ENCODE measurements at places on chromosomes 7 and 10.
A peak's percentile ranks its signal among the peaks of the same experiment; 100 is the strongest.

DNA sequence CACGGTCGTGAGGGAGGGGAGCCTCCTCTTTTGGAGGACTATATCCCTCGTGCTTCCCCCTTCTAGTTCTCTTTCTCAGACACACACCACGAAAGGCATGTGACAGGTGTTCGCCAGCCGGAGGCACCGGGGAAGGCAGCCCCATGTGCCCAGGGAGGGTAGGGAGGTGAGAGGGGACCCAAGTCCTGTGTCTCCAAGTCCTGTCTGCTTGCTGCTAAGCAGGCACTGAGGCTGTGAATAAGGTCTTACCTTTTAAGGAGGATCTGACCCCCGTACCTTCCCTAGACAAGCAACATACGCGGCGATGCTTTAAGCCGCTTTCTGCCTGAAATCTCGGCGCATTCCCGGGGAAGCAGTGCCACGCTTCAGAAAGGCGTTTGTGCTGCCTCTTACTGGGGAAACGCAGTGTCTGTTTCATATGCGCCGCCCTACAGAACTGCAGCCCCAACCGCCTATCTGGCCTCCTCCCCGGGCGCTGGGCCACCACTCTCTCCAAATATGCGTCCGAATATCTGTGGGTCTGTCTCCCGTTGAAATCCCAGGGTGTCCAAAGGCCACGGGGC lies 770 bp downstream of the PLXNA4 start:
- DNase-seq = peak; percentile 64

DNA sequence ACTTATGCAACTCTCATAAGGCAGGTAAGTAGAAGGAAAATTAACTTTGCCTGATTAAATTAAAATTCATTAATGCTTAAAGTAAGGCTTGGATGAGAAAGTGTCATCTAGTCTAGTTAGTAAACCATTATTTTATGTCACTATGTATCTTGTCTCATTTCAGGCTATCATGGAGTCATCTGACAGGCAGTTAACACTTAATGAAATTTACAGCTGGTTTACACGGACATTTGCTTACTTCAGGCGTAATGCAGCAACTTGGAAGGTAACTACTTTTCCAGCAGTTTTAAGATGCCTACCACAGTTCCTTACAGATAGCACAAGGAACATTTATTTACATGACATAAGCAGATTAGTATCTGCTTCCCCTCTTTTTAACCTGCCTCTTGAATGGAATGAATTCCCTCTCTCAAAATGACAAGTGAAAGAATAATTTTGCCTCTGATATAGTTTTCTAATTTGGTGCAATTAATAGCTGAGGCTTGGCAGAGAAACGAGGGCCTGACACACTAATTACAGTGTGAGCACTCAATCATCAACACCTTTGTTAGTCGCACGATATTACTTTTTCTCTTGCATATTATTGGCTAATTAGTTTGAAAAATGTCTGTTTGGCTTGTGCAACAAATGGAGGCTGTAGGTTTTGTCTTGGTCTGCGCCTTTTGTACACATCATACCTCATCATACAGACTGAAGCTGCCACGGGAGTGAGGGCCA lies 245.0 kb downstream of the FOXP2 start:
- DNase-seq = peak; percentile 97

DNA sequence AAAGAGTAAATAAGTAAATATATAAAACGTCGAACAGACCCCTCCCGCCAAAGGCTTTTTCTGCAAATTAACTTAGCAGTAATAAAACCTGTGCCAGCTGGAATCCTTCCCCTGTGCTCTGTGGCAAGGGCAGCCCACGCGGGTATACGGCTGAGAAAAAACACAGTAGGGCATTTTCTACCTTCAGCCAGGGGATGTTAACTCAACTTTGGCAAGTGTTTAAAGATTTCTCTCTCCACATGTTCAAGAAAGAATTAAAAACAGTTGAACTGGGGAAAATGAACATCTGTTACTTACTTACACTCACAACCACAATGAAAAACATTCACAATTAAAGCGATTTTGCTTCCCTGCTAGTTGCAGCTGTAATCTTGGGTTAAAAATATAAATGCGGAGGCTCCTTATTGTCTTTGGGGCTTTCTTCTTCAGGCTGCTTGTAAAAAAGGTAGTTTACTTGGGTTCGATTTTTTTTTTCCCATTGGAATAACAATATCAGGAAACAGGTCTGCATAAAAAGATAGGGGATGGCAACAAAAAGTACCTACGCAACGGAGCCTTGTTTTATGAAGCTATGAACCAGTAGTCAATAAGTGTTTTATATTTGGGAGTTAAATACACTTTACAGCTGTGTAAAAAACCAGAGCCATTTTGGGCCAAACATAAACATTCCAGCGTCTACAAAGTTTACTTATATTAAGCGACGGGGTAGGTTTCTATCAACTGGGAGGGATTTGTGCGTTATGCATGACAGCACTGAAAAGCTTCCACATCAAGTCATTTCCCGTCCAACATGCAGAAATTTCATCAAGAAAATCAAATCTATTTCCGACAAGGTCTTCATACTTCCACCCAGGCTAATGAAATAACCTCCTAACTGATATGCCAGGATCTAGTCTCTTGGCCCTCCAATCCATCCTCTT lies 132.7 kb downstream of the TAX1BP1 start:
- no peak for DNase-seq

GRCh38 chr7:94888551-94888950 lies 18.8 kb upstream of the PPP1R9A start:
- peak; percentile 57 for DNase-seq

DNA sequence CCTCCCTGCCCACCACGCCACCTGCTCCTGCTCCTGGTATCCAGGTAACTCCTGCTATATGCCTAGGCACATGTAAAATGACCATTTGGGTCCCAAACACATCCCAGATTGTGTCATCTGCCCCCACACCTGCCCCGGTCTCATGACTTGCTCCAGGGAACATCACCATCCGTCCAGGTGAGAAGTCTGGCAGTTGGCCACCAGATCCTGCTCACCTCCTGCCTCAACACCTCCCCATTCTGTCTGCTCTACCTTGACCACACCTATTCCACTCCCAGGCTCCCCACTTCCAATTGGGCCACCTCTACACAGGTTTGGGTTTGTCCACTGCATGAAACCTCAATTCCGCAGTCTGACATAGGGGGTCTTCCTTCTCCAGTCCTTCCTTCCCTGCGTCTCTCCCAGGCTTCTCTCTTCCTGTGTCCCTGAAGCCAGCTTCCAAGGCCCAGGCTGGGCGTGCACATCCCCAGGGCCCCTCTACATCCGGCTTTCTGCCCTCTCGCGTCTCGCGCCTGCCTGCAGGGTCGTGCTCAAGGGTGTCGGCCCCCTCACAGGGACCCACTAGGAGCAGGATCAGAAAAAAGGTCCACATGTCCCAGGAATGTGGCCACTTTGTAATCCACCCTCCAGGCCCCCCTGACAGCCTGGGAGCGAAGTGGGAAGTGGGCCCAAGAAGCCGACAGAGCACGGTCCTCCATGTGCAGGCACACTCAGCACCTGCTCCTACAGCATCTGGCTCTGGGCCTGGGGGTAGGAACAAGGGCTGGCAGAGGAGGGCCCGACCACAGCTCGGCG lies 49.3 kb upstream of the DAGLB start:
- DNase-seq = no peak

DNA sequence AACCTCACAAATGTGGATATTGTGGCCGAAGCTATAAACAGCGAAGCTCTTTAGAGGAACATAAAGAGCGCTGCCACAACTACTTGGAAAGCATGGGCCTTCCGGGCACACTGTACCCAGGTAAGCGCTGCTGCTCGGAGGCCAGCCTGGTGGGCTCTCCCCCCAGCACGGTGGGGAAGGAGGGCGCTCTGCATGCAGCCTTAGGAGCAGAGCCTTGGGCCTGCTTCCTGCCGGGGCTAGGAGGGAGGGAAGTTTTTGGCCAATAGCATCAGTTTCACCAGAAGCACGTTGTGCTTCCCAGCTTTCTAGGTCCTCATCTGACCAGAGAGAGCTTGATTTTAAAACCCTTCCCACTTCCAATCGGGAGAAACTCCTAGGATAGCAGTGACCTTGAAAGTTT lies 62.8 kb downstream of the FIGNL1 start:
- DNase-seq = no peak

- no peak for DNase-seq
Observed at GRCh38 chr10:74987339-74988053, 124.0 kb upstream of the SAMD8 start.

GRCh38 chr10:13993169-13993568 lies 337.6 kb downstream of the FRMD4A start:
- no peak for DNase-seq

DNA sequence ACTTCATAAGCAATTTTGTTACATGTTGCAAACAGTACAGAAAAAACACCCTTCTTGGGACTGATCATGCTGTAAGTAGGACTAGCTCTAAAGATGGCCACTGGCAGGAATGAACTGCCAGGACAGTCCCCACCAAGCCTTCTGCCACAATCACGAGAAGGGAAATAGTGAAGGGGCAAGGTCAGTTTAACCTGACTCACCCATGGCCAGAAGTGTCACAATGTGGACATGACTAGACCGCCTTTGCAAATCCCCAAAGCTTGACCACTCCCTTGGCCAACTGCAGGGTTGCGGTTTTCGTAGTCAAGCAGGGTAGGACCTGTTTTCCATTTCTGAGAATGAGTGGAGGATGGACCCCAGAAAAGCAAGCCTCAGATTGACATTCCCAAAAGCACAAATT lies 19.4 kb upstream of the FRAT2 start:
- no peak for DNase-seq

- DNase-seq = no peak
Observed at GRCh38 chr10:21265622-21266021, 259.9 kb downstream of the SKIDA1 start.

DNA sequence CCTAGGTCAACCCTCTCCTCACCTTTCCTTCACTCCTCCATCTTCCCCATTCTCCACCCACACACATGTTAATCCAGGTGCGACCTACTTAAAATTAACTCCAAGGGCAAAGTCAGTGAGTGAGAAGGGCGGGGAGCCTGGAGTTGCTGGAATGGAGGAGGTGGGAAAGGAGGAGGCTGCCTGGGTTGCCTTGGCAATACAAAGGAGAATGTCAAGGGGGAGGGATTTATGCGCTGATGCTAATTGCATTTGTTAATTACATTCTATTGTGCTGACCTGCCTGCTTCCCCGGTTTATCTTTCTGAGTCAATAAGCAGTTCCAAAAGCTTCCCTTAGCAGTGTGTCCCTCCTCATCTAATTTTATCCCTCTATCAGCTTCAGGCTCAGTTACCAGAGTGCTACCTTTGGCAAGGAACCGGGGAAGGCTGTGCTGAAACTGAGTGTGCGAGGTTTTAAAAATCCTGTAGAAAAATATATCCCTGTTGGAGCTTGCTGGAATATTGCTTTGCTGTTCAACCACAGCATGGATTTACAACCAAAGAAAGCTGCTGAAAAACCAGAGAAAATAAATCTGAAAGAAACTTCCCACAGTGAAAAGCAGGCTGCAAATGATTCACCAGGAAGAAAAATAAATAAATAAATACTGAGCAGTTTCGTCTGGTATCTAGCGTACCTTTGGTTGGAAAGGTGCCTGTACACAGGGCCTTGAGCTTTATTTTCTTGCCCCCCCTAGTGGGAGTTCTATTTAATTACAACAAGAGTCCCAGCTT lies 113.2 kb upstream of the DGKB start:
- peak; percentile 92 for DNase-seq

DNA sequence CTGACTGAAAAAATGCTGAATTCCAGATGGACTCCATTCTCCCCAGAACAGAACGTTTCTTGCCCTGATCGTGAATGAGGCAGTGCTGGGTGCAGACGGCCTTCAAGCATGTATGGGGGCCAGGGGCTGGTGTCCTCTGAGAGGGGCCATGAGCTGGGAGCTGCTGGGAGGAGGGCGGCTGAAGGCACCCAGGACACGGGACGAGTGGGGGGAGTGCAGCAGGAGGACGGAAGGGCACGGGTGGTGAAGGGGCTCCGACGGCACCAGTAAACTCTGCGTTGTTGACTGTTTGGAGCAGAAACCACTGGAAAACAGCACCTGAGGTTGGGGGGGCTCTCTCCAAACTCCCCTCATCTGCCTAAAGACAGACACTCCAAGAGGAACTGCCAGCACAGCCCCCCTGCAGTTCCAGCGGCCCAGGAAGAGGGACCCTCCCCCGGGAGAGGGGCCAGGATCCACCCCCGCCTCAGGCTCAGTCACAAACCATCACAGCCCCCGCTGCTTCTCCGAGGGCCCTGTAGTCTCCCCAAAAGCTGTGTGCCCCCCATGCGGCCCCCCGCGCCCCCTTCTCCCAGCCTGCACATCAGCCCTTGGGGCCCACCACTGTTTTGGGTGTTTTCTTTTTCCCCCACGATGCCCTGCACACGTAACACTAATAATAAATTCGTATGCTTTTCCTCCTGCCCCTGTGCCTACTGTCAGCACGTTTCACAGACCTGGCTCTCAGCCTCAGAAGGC lies 55.5 kb downstream of the DPYSL4 start:
- DNase-seq = no peak

DNA sequence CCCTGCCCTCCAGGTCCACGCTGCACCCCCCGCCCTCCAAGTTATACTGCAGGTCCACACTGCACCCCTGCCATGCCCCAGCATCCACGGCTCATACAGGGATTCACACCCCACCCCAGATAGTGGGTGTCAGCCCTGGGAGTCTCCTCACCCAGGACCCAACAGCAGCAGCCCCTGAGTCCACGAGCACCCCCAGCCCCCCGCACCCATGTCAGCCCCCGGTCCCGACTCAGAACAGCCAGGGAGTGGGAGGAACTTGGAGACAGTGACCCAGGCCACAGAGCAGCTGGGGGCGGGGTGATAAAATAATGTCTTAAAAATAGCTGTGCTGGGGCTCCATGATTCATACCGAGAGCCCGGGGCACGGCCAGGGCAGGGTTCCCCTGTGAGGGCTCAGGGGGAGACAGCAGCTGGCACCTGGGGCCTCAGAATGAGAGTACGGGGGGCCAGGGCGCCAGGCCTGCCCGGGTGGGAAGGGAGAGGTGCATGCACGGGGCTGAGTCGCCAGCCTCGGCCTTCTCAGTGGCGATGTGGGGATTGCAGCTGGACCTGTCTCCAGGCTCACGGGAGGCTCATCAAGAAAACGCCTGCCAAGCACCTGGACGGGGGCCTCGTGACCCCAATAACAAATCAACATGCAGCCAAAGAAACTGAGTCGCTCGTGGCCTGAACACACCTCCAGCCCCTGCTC lies 29.8 kb downstream of the ADAP1 start:
- no peak for DNase-seq

GRCh38 chr10:117266400-117266799 lies 25.5 kb downstream of the SLC18A2 start:
- no peak for DNase-seq

GRCh38 chr7:150977382-150978125 lies 567 bp downstream of the KCNH2 start:
- DNase-seq = peak; percentile 44

DNA sequence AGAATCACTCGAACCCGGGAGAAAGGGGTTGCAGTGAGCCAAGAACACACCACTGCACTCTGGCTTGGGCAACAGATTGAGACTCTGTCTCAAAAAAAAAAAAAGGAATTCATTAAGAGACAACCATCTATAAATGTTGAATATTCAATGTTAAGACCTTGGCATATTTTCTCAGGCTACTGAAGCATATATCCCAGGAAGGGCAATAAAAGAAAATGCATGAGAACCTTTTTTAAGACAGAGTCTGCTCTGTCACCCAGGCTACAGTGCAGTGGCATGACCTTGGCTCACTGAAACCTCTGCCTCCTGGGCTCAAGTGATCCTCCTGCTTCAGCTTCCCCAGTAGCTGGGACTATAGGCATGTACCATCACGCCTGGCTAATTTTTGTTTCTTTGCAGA lies 165.0 kb downstream of the JMJD1C start:
- no peak for DNase-seq

- no peak for DNase-seq
Observed at GRCh38 chr10:299969-300368, 164.7 kb downstream of the ZMYND11 start.

- no peak for DNase-seq
Observed at GRCh38 chr10:437698-438490, 251.6 kb downstream of the DIP2C start.

All from NCI-H2081 (cell line).